ENCODE measurements at places on chromosomes 11 and 22. TPM values are rescaled to one million over a fixed set of nuclear protein-coding genes. Genes with fewer than 3 reads are reported as not detected.

DMC1 gene
- total RNA-seq = 2.1 TPM

MS4A7 gene
- total RNA-seq = 5.9 TPM

MUC6 gene
- total RNA-seq = 0.45 TPM

OLFML1 gene
- total RNA-seq = 43.6 TPM

UBE4A gene
- 31.4 TPM for total RNA-seq

SLN gene
- not detected for total RNA-seq

LINC01488 gene
- not detected for total RNA-seq

PNPLA3 gene
- total RNA-seq = 2.0 TPM

ACTN3 gene
- total RNA-seq = 0.11 TPM

YAP1 gene
- 147 TPM for total RNA-seq

ZC3H12C gene
- total RNA-seq = 17.7 TPM

DNA sequence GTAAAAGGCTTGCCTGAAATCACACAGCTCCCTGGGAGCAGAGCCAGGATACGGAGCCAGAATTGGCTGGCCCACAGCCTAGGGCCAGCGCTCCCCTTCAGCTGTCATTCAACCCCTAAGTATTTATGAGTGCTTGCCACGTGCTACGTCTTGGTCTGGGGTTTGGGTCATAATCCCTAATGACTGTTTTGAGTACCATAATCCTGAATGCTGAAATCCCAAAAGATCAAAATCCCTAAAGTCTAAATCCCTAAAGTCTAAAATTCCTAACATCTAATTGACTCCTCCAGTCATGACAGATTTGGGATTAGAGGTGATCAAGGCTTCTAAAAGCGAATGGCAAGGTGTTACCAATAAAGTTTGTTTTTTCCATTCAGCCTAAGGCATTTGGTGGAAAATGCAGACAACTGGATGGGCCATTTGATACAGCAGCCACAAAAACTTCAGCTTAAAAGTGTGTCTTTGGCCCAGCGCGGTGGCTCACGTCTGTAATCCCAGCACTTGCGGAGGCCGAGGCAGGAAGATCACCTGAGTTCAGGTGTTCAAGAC, 59.8 kb upstream of the PRR5 start:
- no peak for DNase-seq

- peak; percentile 26 for DNase-seq
Measured at GRCh38 chr11:65899356-65900124, 648 bp downstream of the FOSL1 start.

- no peak for DNase-seq
Measured at GRCh38 chr11:85810521-85810870, 445 bp downstream of the SYTL2 start.

DNA sequence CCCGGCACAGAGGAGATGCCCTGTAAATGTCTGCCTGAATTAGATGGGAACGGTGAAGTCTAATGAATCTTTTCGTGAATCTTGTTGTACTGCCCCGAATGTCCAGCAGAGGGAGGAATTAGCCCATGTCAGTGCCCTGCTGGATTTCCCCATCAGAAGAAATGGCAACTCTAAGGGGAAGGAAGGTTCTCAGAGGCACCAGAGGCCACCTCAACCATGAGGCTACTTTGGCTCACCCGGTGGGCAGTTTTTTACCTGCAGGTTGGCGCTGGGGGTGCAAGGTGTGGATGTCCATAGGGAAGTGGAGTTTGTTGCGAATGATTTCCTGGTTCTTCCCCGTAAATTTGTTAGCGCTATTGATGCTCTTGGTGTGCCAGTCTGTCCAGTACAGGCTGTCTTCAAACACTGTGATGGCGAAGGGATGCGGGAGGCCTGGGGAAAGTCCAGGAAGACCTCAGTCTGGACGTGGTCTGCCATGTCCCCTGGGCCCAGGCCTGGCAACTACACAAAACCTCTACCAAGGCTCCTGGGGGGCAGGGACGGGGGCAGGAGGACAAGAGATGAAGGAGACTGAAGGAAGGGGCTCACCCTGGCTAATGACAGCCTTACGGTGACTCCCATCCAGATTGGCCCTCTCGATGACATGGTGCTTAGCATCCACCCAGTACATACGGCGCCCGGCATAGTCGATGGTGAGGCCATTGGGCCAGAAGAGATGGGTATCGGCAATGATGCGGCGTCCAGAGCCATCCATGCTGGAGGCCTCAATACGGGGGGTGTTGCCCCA, 28.5 kb downstream of the LRP4 start:
- peak; percentile 68 for DNase-seq

DNA sequence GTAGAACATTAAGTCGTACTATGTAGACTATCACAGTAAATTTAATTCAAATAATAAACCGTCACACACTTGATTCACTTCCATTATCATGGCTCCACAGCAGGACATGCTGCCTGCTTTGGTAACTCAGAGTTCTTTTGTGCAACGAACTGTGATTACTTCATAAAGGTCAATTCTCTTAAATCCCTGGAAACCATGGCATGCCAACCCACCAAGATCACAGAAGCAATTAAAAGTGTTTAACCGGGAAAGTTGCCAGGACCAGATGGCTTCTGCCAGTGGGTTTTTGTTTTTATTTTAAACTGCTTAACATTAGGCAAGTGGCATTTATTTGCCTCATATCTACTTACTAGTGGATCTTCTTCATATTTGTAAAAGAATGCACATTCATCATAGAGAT, 1162.1 kb downstream of the DLG2 start:
- DNase-seq = no peak

- DNase-seq = no peak
Measured at GRCh38 chr11:70816156-70816678, 417.9 kb downstream of the CTTN start.

DNA sequence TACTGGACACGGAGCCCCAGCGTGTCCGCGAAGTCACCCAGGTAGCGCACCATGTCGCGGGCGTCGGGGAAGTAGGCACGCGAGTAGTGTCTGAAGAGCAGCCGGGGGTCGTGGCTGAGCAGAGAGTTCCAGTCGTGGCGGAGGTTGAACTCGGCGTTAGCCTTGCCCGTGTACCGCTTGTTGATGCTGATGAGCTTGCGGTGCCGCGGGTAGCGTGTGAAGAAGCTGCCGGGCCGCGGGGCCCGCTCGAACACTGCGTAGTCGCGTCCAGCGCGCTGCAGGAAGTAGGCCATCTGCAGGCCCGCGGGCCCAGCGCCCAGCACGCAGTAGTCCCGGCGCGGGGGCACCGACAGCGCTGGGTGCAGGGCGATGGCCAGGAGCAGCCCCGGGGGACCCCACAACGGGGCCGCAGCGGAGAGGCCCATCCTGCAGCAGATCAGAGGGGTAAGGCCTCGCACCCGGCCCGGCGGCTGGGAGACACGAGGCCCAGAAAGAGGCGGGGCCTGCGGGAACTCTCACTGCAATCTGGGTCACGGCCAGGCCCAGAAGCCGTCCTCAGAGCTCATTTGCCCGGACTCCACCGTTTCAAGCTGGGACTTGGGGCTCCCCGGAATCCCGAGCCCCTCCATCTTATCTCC, 723 bp downstream of the FOXRED2 start:
- DNase-seq = peak; percentile 62

GRCh38 chr22:45893516-45893915, 83.4 kb downstream of the WNT7B start:
- DNase-seq = no peak

DNA sequence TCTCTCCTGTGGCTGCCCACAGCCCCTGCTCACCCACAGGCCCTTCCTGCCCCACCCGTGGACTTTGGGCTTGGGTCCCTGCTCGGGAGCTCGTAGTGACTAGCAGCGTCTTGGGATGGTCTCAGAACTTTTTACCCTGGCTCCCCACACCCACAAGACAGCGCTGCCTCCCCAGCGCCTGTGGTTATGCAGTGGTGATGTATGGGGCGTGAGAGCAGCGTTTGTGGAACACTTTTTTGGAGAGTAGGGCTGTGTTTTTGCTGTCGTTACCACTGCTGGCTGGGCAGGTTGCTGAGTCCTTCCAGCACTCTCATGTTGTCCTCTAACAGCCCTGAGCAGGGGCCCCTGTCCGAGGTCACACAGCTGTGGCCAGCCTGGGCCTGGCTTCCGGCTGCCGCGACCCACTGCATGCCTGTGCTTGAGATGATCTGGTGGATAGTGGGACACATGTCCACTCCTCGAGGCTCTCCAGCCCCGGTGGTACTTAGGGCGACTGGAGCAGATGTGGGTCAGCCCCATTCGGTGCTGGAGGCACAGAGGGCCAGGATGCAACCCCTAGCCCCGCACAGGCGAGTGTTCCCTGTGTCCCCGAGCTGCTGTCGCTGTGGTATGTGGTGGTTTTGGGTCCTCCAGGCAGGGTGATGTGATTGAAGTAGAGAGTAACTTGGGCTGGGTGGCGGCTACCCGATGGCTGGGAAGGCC, 7.1 kb upstream of the GRAMD4 start:
- DNase-seq = no peak

DNA sequence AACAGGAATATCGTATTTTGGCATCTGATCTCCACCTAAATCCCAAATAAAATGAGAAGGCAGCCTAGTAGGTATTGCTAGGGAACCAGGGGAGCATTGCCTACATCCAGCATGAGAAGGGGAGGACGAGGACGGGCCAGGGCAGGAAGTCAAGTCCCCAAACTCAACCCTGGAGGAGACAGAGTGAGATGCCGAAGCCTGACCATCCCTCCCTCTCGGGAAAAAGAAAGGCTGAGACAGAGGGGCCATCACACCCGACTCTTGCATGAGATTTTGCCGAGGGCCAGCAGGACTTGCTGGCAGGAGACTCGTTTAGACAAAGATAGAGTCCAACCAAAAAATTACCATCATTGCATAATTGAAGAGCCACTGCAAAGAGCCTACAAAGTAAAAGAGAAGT, 50.2 kb upstream of the SPATA19 start:
- DNase-seq = no peak

- no peak for DNase-seq
Measured at GRCh38 chr11:17722000-17722643, 2.8 kb downstream of the MYOD1 start.

DNA sequence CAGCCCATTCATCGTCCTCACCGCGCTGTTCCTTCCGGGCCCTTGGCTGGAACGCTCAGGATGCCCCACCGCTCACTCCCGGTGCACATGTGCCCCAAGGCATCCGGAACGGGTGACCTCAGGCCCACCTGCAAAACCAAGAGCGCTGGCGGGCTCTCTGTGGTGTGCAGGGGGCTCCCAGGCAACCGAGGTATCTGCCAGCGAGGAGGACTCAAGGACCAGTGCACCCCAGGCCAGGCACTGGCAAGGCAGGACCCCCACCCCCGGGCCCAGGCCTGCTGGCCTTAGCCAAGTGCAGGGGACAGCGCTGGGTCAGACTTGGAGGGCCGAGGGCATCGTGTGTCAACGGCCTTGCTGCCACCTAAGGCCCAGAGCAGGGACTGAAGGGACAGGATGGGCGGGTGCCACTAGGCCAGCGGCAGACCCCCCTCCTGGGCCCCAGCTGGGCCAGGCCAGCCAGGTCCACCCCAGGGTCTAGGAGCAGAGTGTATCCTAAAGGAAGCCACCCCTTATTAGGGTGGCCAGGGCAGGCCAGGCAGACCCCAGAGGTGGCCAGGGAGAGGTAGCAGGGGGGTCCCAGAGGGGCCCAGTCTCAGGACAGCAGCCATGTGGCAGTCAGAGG, 8.5 kb downstream of the TNNT3 start:
- DNase-seq = no peak

DNA sequence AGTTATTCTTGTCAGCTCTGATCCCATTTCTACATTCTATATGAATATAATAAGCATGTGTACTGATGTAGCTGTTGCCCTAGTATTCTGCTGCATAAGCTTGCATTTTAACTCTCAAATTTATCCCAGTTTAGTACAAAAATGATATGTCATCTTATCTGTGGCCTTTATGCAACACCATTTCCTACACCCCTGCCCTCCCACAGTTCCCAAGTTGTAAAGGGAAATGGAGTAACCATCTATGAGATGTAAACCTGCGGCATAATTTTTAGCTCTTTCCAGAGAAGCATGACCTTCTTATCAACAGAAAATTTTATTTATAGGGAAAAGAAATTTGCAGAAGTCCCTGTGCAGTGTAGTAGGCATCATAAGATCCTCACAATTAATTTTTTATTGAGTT, 18.9 kb upstream of the CARD18 start:
- no peak for DNase-seq

- DNase-seq = no peak
Measured at GRCh38 chr11:120817158-120817557, 206.7 kb upstream of the TBCEL start.

GRCh38 chr11:19880088-19880345, 167.4 kb downstream of the NAV2 start:
- DNase-seq = no peak

GRCh38 chr11:64357446-64357845, 1.5 kb upstream of the RPS6KA4 start:
- DNase-seq = no peak

DNA sequence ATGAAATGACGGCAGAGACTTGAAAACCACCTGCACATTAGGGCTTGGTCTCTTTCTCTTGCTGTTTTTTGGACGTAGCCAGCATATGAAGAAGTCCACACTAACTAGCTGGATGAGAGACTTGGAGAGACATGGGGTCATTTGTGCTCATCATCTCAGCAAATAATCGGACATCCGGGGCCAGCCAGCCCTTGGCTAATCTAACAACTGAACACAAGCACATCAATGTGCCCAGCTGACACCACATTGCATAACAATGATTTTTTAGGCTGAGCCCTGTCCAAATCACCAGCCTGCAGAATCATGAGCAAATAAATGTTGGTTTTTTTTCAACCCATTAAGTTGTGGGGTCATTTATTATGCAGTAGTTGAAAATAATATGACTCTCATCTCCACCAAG, 460.3 kb upstream of the LARGE1 start:
- no peak for DNase-seq

GRCh38 chr11:117484156-117484555, 156.5 kb downstream of the CEP164 start:
- DNase-seq = no peak

DNA sequence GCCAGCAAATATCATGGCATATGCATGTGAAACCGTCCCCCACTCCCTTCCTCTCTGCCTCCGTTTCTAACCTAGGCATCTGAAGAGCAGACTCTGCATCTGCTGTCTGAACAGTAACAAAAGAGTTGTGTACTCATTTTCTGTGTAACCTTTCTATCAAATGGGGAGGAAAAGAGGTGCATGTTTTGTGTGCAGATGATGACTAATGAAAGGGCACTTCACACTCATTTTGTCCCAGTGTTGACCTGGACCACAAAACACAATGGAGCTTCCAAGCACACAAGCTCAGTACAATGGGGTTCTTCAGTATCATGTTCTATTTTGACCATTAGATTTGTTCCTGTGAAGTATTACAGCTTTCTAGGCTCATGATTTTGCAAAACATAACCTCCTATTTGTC, 13.0 kb downstream of the JHY start:
- no peak for DNase-seq

- no peak for DNase-seq
Measured at GRCh38 chr11:70315716-70316115, 45.2 kb downstream of the PPFIA1 start.
